ENCODE measurements at places on chromosomes 5 and 9. TPM values are rescaled to one million over a fixed set of nuclear protein-coding genes. Genes with fewer than 3 reads are reported as not detected.

DNA sequence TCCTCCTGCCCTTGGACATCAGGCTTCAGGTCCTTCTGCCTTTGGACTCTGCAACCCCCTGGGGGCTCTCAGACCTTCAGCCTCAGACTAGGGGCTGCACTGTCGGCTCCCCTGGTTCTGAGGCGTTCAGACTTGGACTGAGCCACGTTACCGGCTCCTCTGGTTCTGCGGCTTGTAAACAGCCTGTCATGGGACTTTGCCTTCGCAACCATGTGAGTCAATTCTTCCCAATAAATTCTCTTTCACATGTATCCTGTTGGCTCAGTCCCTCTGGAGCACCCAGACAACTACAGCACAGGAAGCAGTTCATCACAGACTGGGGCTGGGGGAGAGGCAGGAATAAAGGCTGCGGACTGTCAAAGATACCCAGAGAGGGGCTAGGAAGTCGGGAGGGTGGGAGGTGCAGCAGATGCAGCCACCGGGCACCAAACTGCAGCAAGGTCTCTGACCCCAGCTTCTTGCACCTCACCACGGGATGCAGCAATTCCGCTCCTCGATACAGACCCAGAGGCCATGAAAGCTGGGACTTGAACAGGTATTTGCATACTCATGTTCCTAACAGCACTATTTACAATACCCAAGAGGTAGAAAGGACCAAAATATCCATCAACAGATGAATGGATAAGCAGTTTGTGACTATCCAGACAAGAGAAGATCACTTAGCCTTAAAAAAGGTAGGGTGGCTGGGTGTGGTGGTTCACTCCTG, 100.8 kb downstream of the COL23A1 start:
- no peaks in the 10 kb centered on the region for H3K4me1 ChIP-seq
- no peak overlapping the region for H3K27ac ChIP-seq
- no peak for DNase-seq
- H3K4me3 ChIP-seq = no peak overlapping the region
- no peaks in the 10 kb centered on the region for H3K27me3 ChIP-seq

DNA sequence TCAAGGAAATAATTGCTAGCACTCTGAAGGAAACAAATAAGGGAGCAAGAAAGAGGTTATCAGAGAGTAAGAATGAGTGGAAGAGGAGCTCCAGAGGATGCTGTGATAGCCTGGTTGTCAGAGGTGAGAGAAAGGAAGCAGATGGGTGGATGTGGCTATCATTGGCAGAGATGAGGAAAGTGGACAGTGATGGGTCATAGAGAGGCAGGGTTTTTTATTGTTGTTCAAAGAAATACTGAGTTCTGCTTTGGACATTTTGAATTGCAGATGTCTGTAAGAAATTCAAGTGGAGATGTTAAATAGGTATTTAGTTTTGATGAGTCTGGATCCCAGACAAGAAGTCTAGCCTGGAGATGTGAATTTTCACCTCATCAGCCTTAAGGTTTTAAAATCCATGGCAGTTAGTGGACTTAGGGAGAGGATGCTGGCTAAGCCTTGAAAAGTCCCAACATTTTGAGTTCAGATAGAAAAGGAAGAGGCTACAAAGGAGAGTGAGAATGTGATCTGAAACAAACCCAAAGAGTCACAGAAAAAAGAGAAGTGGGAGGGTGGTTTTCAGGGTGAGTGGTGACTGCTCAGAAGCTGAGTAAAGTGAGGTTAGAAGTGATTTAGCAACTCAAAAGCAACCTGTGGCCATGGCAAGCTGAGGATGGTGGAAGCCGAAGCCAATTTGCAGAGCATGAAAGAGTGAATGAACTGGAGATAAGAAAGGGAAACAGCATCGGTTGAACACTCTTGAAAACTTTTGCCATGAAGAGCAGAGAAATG, 50.4 kb downstream of the PPIC start:
- no peak overlapping the region for H3K27ac ChIP-seq
- H3K4me1 ChIP-seq = no peaks in the 10 kb centered on the region
- H3K4me3 ChIP-seq = no peak overlapping the region
- no peaks in the 10 kb centered on the region for H3K27me3 ChIP-seq

DNA sequence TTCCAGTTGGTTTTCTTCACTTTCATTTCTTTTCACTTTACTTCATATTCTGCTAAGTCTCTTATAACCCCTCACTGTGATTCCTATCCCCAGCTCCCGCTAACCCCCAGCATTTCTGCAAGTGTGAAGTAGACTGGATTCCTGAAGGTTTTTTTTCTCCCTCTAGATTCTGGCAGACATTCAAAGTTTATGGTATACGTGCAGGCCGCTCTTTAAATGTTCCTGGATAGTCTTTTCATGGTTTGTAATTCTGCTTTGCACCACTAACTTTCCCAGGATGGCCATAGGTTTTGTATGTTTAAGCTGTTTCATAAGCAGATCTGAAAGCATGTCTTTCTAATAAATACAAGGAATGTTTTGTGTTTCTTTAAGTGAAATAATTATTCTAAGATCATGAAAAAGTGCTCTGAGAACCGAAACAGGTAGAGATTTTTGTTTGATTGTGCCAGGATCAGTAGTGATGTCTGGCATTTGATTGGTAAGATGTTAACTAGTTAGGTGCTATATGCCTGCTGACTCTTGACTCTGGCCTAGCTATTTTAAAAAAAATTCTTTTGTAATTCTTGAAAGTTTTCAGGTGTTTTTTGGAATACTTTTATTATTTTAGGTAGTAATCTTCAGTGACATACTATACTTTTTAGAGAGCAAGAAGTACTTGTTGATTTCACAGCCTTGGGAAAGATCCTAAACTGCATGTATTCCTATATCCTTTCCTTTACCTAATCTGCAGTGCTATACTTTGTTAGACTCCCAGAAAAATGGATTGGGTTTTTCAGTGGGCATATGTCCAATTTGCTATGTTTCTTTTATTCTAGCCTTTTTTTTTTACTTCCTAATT, 29.7 kb downstream of the CNOT6 start:
- no peaks in the 10 kb centered on the region for H3K36me3 ChIP-seq
- H3K27ac ChIP-seq = no peak overlapping the region
- no peaks in the 10 kb centered on the region for H3K4me1 ChIP-seq
- no peaks in the 10 kb centered on the region for H3K27me3 ChIP-seq

DNA sequence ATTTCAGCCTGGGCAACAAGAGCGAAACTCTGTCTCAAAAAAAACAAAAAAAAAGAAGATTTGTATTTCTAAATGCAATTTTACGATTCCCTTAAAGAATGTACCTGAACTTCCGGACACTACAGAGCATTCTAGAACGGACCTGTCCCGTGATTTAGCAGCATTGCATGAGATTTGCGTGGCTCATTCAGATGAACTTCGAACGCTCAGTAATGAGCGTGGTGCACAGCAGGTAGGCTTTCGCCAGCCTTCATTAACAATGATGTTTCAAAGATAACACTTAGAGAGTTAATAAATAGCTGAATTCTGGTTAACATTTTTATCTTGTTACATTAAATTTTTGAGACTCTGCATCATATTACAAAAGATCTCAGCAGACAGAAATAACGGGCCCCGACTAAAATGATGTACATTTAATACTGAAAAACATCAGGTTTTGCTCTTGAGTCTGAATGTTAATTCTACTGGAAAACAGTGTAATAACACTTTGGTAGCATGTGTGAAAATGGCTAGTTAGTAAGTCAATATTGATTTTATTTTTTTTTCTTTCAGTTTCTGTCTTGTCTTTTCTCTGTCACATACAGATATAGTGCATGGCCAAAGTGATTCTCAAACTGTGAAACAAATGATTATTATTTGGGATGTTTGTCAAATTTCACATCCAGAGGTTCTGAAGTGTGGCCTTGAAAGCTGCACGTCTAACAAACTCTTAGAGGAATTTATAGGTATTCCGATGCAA, 23.3 kb downstream of the CCNH start:
- no peak overlapping the region for H3K4me3 ChIP-seq
- no peak overlapping the region for H3K27ac ChIP-seq
- H3K36me3 ChIP-seq = no peaks in the 10 kb centered on the region
- H3K27me3 ChIP-seq = no peaks in the 10 kb centered on the region

Gene PCDHGB3
- total RNA-seq = 9.7 TPM

Gene FREM1
- 14.0 TPM for total RNA-seq

Gene DBH
- total RNA-seq = not detected

Gene CARD6
- 19.8 TPM for total RNA-seq
